AG10803 (cell line): ENCODE measurements at places on chromosomes 6 and 20.
A peak's percentile ranks its signal among the peaks of the same experiment; 100 is the strongest.

GRCh38 chr20:1686151-1686748 lies 28.7 kb upstream of the SIRPG start:
- DNase-seq = no peak

GRCh38 chr20:60565083-60565482 lies 606.9 kb downstream of the CDH26 start:
- no peak for DNase-seq

GRCh38 chr6:165820407-165820806 lies 157.4 kb upstream of the PDE10A start:
- DNase-seq = no peak

DNA sequence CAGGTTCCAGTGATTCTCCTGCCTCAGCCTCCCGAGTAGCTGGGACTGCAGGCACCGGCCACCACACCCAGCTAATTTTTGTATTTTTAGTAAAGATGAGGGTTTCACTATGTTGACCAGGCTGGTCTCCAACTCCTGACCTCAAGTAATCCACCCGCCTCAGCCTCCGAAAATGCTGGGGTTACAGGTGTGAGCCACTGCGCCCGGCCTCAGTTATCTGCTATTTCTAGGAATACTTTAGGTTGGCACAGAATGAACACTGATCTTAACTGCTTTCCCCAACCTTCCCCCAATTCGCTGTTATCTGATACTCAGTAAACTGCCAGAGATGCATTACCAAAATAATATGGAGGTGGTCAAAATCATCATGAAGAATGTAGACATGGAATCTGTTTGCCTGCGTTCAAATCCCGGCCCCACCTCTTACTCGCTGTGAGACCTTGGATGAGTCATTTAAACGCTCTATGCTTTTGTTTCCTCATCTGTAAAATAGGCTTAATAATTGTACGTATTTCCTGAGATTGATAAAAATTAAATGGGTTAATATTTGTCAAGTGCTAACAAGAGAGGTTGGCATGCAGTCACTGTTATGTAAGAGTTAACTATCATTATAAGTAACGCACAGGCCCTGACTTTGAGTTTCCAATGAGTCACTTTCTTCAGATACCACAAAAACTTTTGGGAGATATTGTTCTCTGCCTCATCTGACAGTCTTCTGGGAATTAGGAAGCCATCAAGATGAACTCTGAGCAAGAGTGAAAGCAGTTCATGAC lies 44.5 kb upstream of the NCOA3 start:
- peak; percentile 78 for DNase-seq

DNA sequence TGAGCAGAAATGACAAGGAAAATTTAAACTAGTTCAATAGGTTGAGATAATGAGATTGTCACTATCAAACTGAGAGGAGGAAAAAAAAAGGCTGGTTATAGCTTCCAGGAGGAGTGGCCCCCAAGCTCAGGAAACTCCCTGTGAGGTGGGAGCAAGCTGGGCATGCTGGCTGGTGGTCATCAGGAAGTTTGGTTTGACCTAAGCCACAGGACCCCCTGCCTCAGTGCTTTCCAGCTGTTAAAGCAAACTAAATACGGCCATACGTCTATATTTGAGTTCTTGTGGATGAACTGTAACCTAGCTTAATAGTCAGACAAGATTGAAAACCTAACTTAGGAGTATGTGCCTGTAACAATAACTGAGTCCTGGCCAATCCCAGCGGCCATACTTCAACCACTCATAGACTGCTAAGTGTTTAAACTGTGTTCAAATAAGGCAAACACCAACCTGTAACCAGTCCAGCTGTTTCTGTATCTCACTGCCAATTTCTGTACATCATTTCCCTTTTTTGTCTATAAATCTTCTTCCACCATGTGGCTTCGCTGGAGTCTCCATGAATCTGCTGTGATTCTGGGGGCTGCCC lies 24.6 kb upstream of the ZBTB24 start:
- DNase-seq = no peak

DNA sequence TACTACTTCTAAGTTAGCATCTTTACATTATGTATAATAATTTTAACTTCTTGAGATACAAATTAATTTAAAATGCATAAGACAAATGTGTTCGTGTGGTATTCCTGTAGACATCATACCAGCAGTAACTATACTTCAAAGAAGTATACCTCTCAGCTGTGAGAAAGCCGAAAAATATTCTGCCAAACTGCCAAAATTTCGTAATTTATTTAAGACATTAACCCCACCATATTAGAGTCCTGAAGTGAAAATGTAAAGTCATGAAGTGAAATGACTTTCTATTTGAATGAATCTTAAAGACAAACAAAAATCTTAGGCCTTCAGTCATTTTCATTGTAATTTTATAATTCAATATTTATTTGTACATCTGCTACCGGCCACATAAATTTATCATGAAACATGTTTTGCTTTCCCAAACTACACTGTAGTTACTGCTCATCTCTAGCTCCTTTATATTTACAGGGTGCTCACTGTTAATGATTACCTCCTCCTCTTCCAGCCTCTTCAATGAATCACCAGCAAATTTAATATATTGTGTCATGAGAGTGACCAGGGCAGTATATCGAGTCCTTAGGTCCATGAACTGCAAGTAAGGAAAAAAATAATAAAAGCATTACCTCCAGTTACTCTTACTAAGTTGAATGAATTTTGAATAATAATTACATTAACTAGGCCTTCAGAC lies 18.5 kb downstream of the DST start:
- DNase-seq = no peak

DNA sequence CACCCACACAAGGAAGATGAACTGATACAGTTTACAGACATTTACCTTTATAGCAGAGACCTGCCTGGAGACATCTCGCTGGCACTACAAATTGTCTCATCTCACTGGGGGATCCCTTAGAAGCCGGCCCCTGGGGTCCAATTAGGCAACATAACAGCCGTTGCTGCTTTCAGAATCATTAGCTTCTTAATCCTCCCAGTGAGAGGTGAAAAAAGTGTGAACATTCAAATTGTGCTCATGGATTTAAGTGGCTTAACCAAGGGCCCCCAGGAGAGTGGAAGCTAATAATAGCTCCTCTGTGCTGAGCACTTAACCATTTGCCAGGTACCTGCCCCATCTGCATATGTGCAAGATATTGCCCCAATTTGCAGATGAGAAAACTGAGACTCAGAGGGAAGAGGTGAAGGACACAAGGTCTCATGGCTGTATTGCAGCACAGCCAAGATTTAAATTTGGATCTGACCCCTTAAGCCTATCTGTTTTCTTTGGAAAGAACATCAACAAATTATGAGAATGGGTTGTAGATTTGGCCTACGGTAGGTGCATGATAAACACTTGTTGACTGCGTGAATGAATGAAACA lies 101.0 kb downstream of the EYA2 start:
- no peak for DNase-seq

DNA sequence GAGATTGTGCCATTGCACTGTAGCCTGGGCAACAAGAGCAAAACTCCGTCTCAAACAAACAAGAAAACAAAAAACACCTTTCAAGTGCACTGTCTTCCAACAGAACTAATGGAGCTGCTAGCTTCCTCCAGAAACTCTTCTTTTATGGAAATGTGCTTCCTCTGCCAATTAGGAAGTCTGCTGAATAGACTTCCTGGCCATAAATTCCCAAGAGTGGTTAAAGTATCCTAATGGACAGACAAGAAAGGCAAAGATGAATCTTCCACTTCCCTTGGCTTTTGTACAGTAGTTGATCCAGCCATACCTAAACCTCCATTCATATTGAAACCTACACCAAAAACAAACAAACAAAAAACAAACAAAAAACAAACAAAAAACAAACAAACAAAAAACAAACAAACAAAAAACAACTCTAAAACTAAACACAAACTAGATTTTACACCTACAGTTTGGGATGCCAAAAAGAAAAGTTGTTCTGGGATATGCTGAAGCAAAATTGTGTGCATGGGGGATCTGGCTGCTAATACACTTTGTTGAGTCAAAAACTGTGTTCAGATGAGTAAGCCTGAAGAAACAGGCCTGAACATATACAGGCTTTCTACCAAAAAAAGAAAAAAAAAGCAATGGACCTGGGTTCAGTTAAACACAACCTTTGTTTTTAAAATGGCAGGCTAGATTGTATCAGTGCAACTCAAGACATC lies 59.8 kb upstream of the CARMIL1 start:
- DNase-seq = no peak

DNA sequence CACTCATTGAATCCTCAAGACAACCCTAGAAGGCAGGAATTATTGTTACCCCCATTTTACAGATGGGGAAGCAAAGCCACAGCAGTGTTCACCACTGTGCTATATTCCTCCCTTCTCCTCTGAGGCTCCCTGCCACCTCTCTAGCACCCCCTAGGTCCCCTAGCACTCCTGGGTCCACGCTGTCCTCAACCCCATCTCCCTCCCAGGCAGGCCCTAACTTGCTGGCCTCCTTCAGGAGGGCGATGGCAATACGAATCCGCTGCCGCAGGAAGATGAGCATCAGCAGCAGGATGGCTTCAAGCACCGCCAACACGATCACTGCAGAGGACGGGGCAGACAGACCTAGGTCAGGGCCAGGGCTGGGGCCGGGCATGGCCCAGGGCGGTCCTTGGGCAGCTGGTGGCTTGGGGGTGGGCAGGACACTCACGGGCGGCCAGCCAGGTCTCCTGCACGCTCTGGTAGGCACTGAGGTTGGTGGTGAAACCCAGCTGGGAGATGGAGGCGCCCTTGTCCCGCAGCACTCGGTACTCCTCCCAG lies 7.8 kb upstream of the NEU1 start:
- DNase-seq = no peak

GRCh38 chr6:144352331-144352730 lies 67.2 kb downstream of the UTRN start:
- DNase-seq = no peak

GRCh38 chr20:63895952-63896263 lies 982 bp downstream of the DNAJC5 start:
- peak; percentile 8 for DNase-seq
